ENCODE measurements at places on chromosomes 5 and 9.

DNA sequence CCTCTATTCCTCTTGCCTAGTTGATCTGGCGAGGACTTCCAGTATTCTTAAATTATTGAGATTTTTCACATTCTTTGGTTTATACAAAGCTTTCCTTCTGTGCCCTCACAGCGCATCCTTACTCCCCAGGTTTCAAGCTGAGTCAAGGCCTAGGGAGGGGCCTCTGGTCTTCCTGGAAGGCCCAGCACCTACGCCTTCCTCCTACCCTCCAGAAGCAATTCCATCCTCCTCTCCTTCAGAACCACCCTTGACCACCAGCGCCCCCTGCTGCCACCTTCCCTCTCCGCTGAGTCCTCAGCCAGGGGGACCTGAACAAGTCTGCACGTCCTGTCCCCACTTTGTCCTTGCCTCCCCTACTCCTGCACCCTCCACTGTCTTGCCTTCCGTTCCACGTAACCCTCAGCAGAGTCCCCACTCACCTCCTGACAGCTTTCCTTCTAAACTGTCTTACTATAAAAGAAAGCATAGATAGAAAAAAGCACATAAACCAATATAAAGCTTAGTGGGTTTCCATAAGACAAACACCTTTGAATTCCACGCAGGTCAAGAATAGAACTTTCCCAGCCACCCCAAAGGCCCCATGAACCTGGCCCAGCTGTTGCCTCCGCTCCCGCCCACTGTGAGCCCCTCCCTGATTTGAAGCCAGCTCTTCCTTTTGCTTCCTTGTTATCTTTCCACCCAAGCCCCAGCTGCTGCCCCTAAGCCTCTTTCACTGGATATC lies 63.0 kb upstream of the CTSL start:
- DNase-seq = no peak

GRCh38 chr9:134548185-134548584 lies 93.4 kb upstream of the COL5A1 start:
- DNase-seq = no peak

- no peak for DNase-seq
Observed at GRCh38 chr9:68669218-68669617, 35.8 kb upstream of the PIP5K1B start.

DNA sequence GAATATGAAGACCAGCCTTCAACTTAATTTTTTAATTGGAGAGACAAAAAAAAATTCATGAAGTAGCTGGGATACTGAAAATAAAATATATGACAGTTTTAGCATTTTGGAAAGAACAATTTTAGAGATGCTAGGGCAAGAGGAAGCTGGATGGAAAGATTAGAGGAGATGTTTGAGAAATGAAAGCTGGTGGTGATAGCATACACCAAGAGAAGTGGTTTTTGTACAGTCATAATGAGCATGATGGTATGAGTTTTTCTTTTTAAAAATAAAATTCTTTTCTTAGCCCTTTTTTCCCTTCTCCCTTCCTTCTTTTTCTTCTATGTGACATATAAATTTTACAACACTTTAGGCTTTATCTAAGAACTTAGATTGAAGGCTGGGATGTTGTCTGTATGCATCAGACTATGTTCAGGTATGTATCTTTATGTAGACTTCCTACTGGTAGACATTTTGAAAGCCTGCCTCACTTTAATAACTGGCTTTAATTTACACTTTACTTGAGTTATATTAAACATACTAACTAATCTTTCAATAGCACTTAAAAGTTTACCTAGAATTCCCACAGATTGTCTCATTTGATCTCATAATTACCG lies 522.5 kb downstream of the TLE4 start:
- no peak for DNase-seq

- peak; percentile 37 for DNase-seq
Observed at GRCh38 chr9:128254855-128255759, 20.7 kb downstream of the GOLGA2 start.

- no peak for DNase-seq
Observed at GRCh38 chr9:106800701-106801270, 62.2 kb upstream of the ZNF462 start.

- no peak for DNase-seq
Observed at GRCh38 chr5:86866036-86866435, 248.3 kb downstream of the COX7C start.

GRCh38 chr5:55402199-55402598 lies 94.4 kb downstream of the MTREX start:
- no peak for DNase-seq

DNA sequence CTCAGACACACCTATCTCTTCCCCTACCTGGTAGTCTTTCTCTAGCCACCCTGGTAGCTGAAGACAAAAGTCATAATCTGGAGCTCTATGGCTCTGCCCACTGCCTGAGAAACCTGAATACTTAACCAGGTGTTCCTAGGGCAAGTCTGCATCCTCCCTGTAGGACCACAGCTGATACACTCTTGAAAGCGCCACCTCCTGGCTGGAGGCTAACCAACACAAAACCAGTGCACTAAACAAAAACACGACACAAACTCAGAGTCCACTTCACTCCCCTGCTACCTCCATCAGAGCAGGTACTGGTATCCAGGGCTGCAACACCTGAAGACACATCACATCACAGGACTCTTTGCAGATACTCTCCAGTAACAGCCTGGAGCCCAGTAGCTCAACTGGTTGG lies 84.6 kb upstream of the ANXA1 start:
- no peak for DNase-seq

DNA sequence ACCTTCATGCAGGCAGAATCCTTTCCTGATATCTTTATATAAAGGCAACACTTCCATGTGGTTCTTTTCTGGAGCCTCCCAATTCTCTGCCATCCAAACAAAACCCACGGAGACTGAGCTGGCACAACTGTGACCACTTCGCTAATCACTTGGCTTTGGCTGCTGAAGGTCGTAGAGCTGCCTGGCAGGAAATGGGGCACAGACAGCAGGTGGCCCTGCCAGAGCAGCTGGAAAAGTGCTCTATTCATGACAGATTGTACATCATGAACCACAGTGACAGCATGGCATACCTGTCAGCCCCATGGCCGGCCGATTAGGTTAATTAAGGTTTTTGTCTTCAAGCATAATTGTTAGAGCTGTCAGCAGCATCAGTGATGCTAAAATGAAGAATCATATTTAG lies 141.9 kb upstream of the ANKRD55 start:
- no peak for DNase-seq

GRCh38 chr5:35483780-35484179 lies 133.9 kb upstream of the SPEF2 start:
- DNase-seq = no peak

- DNase-seq = no peak
Observed at GRCh38 chr9:123246534-123246933, 21.9 kb downstream of the STRBP start.

- DNase-seq = no peak
Observed at GRCh38 chr5:132714456-132715307, 22.7 kb downstream of the KIF3A start.

DNA sequence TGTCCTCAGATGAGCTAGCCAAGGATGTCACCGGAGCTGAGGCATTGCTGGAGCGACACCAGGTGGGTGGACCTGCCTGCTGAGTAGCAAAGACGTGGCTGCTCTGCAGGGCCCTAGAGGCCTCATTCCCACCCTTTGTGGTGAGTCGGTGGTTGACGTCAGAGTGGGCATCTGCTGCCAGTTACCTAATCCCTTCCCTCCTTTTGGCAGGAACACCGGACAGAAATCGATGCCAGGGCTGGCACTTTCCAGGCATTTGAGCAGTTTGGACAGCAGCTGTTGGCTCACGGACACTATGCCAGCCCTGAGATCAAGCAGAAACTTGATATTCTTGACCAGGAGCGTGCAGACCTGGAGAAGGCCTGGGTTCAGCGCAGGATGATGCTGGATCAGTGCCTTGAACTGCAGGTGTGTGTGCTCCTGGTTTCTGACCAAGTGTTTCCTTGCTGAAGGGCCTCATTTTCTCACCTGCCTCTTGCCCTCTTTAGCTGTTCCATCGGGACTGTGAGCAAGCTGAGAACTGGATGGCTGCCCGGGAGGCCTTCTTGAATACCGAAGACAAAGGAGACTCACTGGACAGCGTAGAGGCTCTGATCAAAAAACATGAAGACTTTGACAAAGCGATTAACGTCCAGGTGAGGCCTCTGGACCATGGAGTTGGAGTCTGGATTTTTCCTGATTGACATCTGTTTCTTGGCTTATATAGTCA lies 48.9 kb downstream of the DYNC2I2 start:
- no peak for DNase-seq

DNA sequence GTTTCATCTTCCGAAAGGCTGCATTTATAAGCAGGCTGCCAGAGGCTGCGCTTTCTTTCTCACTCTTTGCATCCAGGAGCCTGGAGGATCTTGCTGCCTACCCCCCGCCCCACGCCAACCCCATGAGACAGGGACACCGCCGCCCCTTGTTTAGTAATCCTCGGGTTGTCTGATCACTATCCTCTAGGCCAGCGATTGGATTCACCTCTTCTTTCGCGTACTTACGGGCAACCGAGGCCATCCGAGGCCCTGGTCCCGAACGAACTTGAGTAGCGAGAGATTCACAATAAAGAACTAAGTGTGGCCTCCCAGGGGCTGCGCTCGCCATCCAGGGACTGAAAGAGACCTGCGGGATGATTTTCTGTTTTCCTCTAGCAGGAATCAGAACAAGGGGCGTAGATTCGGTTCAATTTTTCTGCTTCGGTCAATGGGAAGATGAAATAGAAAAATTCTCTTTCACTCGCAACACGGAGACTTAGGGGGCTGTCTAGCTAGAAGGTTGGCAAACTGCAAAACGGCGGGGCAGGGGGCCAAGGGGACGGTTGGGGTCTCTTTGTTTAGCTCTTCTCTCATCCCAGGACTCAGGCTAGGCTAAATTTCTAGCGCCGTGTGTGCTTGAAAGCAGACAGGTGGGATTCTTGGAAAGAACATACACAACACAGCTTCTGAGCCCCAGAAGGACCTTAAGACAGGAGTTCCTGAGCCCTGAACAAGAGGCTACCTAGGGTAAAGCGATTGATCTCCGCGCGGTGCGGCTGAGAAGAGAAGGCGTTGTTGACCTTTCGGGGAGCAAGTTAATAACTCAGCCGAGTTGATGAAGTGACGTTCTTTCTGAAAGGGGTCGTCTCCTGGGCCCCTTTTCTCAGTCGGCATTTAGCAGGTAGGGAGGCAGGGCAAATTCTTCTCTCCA lies 5.8 kb upstream of the ISL1 start:
- DNase-seq = no peak

DNA sequence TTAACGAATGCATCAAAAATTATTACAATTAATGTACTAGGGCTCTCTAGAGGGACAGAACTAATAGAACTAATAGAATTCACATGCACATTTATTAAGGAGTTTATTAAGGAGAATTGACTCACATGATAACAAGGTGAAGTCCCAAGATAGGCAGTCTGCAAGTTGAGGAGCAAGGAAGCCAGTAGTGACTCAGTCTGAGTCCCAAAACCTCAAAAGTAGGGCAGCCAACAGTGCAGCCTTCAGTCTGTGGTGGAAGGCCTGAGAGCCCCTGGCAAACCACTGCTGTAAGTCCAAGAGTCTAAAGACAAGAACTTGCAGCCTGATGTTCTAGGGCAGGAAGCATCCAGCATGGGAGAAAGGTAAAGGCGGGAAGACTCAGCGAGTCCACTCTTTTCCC lies 633.8 kb downstream of the SEMA5A start:
- no peak for DNase-seq

DNA sequence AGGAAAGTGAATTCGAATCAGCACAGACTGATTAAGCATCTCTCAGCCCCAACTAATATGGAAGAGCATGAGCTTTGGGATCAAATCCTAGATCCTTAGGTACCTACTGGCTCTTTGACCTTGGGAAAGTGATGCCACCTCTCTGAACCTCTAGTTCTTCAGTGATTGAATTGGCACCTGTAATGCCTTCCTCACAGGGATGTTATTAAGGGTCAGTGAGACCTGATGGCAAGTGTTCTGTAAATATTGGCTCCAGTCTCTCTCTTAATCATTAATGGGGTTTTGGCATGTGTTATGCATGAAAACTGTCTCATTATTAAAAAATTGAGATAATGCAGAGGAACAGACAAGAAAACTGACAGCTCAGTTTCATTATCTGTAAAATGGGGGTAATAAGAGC lies 115.8 kb downstream of the INSYN2B start:
- DNase-seq = no peak

DNA sequence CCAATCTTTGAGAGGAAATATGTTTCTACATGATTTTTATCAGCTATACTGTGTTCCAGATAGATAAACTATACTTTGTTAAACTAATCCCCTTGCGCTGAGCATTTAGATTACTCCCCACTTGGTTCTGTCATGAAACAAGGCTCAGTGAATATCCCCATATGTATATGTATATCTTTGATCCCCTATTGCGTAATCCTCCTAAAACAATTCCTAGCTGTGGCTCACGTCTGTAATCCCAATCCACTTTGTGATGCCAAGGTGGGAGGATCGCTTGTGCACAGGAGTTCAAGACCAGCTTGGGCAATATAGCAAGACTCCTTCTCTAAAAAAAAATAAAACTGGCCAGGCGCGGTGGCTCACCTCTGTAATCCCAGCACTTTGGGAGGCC lies 2.7 kb downstream of the PHYHD1 start:
- DNase-seq = no peak

DNA sequence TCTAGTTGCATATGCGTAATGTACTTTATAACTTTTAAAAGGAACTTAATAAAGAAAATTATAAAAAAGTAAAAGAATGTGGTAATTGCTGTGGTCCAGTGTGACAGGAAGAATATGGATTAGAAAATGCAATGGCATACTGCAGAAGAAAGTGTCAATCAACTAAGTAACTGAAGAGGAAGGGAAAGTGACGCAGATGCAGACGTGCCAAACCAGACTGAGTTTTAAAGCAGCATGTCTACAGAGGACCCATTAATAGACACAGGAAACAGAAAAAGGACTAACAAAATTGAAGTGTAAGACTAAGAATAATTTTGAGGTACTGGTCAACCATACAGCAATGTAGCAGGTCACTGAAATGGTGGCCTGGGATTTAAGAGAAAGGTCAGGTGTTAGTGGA lies 73.3 kb downstream of the DPYSL3 start:
- DNase-seq = no peak

DNA sequence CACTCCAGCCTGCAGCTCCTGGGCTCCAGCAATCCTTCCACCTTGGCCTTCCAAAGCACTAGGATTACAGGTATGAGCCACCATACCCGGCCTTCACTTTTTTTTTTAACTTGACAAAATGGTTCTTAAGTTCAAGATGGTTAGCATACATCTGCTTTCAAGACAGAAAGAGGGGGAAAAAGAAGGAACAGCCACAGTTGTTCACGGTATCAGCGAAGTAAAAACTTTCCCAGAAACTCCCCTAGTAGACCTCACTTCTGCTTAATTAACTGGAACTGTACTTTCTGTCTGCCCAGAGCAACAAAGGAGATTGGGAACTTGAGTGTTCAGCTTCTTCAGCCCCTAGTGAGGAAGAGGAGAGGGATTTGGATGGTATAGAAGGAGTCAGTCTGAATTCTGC lies 116.7 kb downstream of the UGCG start:
- DNase-seq = no peak

- DNase-seq = no peak
Observed at GRCh38 chr9:131319486-131319885, 30.0 kb downstream of the PLPP7 start.

GRCh38 chr5:109334056-109334455 lies 75.7 kb downstream of the PJA2 start:
- no peak for DNase-seq

GRCh38 chr9:81268048-81268447 lies 421.3 kb downstream of the TLE1 start:
- no peak for DNase-seq

Measured in CD4-positive, alpha-beta T cell treated with Interleukin-6 at 100 ng/mL for 8 hours (primary cell).